ENCODE measurements at places on chromosomes 12 and 14.

DNA sequence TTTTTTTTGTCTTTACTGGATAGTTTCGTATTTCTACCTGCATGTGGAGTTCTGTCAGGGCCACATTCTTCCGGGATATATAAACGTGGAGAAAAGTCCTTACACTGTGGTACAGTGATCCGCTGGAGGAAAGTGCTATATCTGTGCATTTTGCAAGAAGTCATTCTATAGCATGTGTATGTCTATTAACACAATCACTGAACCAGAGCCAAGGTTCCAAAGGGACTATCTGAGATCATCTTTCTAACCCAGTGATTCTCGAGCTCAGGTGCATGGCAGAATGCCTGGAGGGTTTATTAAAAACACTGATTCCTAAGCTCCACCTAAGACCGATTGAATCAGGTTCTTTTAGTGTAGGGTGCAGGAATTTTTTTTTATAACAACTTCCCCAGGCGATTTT is 354.0 kb downstream of the NRXN3 start:
- H3K36me3 ChIP-seq, result no peaks in the 10 kb centered on the region
- no peaks in the 10 kb centered on the region for H3K27me3 ChIP-seq
- H3K4me1 ChIP-seq, result no peaks in the 10 kb centered on the region
- H3K4me3 ChIP-seq, result no peak overlapping the region
- no peak overlapping the region for H3K27ac ChIP-seq

- no peaks in the 10 kb centered on the region for H3K36me3 ChIP-seq
- no peaks in the 10 kb centered on the region for H3K27me3 ChIP-seq
- no peak for DNase-seq
- no peak overlapping the region for H3K27ac ChIP-seq
- no peaks in the 10 kb centered on the region for H3K4me1 ChIP-seq
- H3K4me3 ChIP-seq, result no peak overlapping the region
Observed at GRCh38 chr14:74855945-74856344, 20.0 kb downstream of the PROX2 start.

GRCh38 chr12:115495300-115495699 is 782.2 kb downstream of the MED13L start:
- no peak for DNase-seq
- no peak overlapping the region for H3K27ac ChIP-seq
- no peaks in the 10 kb centered on the region for H3K4me1 ChIP-seq
- H3K27me3 ChIP-seq, result no peaks in the 10 kb centered on the region

DNA sequence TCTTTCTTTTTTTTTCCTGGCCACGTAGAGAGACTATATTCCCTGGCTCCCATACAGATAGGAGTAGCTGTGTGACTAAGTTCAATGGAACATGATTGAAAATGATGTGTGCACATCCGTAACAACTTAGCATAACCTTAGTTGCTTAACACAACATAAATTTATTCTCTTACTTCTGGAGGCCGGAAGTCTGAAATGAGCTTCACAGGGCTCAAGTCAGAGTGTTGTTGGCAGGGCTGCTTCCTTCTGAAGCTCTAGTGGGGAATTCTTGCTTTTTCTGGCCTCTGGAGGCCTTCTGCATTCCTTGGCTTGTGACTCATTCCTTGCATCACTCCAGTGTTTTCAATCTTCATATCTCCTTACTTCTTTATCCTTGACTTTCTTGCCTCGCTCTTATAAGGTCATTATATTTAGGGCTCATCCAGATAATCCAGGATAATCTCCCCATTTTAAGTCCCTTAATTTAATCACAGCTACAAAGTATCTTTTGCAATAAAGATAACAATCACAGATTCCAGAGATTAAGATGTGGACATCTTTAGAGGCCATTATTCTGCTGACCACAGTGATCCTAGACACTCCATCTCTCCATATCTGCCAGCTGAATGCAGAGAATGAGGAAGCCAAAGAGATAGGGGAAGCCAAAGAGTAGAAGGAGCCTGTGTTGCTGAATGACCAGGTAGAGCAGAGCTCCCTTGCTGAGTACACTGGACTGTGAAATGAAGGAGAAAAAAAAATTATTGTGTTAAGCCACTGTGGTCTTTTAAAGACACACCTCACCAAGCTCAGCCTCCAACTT is 21.0 kb upstream of the SNX6 start:
- H3K27ac ChIP-seq, result no peak overlapping the region
- no peaks in the 10 kb centered on the region for H3K27me3 ChIP-seq
- DNase-seq, result no peak
- H3K4me1 ChIP-seq, result no peaks in the 10 kb centered on the region
- no peaks in the 10 kb centered on the region for H3K36me3 ChIP-seq

- peak; percentile 17 for DNase-seq
- peaks cover 18% of the 10 kb centered on the region for H3K27me3 ChIP-seq
- H3K36me3 ChIP-seq, result no peaks in the 10 kb centered on the region
- H3K4me3 ChIP-seq, result no peak overlapping the region
- no peak overlapping the region for H3K27ac ChIP-seq
- H3K4me1 ChIP-seq, result no peaks in the 10 kb centered on the region
Observed at GRCh38 chr12:10771132-10771733, 31.2 kb downstream of the TAS2R7 start.

DNA sequence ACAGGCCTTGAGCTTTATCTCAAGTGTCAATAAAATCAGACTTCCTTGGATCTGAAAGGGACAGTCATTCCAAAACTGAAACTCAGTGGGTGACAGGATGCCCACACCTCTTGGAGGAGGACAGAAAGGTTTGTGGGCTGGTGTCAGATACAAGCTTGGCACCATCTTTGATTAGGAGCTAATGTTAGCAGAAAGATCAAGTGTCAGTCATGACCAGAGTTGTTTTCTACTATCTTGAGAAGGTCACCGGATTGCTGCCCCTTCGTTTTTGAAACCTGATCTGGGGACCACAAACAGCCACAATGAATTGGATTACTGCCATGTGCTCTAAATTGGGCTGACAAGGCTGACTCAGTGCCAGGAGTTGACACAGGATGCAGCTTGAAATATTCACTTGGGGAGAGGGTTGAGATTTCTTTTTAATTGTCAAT is 88.3 kb downstream of the OTOGL start:
- no peak overlapping the region for H3K27ac ChIP-seq
- H3K27me3 ChIP-seq, result no peaks in the 10 kb centered on the region
- H3K4me3 ChIP-seq, result no peak overlapping the region
- DNase-seq, result no peak
- H3K36me3 ChIP-seq, result no peaks in the 10 kb centered on the region

DNA sequence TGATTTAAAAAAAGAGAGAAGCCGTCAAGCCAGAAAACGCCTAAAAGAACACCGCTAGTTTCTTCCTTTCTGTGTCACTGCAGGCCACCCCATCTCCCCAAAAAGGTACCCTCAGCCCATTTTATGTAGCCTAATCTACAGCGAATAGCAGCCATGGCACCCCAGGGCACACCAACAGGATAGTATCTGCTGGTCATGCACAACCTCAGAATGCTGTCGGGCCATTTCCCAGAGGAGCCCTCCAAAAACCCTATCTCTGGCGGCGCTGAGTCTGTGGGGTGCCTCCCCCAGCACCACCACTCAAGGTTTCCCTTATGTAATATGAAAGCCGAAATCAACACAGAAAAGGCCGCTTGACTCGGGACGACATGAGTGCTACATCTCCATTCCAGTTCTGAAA is 98.9 kb downstream of the BCL11B start:
- no peaks in the 10 kb centered on the region for H3K36me3 ChIP-seq
- H3K27me3 ChIP-seq, result peaks cover 2% of the 10 kb centered on the region
- H3K4me3 ChIP-seq, result no peak overlapping the region
- no peak for DNase-seq

All from Panc1 (cell line).